Lower lobe of right lung (tissue), 2 donors: ENCODE measurements at places on chromosomes 2 and 18.
A peak's percentile ranks its signal among the peaks of the same experiment; 100 is the strongest.

GRCh38 chr2:130393318-130393910, 37.6 kb downstream of the PTPN18 start:
- no peak for DNase-seq
- H3K4me3 ChIP-seq = no peak overlapping the region
- H3K27ac ChIP-seq = no peak overlapping the region
- H3K27me3 ChIP-seq = no peaks in the 10 kb centered on the region
- peaks cover 23% of the 10 kb centered on the region for H3K4me1 ChIP-seq
- H3K36me3 ChIP-seq = no peaks in the 10 kb centered on the region

DNA sequence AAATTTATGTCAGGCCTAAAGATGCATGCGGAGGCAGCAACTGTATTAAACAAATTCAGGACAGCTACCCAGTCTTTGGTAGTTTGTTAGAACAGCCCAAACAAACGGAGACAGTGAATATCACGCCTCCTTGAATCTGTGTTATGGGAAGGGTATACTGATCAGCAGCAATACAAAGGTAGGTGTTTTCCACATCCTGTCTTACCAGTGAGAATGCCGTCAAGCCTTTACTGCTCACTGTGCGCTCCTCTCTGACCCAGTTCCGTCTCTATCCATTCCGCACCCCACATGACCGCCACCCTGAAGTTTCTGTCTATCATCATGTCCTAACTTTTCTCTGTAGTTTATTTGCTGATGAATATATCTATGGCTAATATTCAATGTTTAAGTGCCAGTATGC, 473.3 kb downstream of the LPIN1 start:
- H3K4me3 ChIP-seq = no peak overlapping the region
- H3K27ac ChIP-seq = no peak overlapping the region
- DNase-seq = no peak
- H3K4me1 ChIP-seq = no peaks in the 10 kb centered on the region
- H3K36me3 ChIP-seq = no peaks in the 10 kb centered on the region
- no peaks in the 10 kb centered on the region for H3K27me3 ChIP-seq

GRCh38 chr2:234687718-234688475, 191.0 kb upstream of the ARL4C start:
- H3K4me1 ChIP-seq = peaks cover 12% of the 10 kb centered on the region
- no peaks in the 10 kb centered on the region for H3K27me3 ChIP-seq
- H3K27ac ChIP-seq = no peak overlapping the region
- no peak overlapping the region for H3K4me3 ChIP-seq
- no peaks in the 10 kb centered on the region for H3K36me3 ChIP-seq

DNA sequence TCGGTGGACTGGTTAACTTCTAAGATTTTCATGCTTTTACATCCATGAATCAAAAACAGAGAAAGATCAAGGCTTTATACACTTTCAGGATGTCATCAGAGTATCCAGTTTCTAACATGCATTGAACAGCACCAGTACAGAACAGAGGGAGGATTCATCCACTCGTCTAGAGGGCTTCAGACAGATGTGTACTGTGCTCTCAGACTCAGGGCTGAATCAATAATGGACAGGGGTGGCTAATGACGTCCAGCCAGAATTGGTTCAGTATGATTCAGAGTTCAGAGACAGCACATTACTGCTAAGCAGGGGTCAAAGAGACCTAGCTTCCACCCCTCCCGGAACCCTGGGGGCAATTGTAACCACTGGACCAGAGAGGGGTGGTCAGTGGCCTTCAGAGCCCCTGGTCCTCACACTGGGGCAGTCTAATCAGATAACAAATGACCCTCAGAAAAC, 37.3 kb downstream of the RNU4ATAC start:
- DNase-seq = no peak
- H3K36me3 ChIP-seq = peaks cover 3% of the 10 kb centered on the region
- H3K4me3 ChIP-seq = no peak overlapping the region

- peak overlapping the region; percentile 74 for H3K27ac ChIP-seq
- H3K27me3 ChIP-seq = no peaks in the 10 kb centered on the region
- no peak for DNase-seq
- H3K4me3 ChIP-seq = peak overlapping the region; percentile 20
- H3K36me3 ChIP-seq = no peaks in the 10 kb centered on the region
Observed at GRCh38 chr18:13499803-13500202, 226.6 kb downstream of the FAM210A start.

- H3K4me1 ChIP-seq = peaks cover 37% of the 10 kb centered on the region
- H3K27me3 ChIP-seq = no peaks in the 10 kb centered on the region
- no peak overlapping the region for H3K27ac ChIP-seq
- H3K4me3 ChIP-seq = no peak overlapping the region
Observed at GRCh38 chr18:10053861-10054260, 140.0 kb downstream of the VAPA start.

- H3K27me3 ChIP-seq = no peaks in the 10 kb centered on the region
- no peaks in the 10 kb centered on the region for H3K4me1 ChIP-seq
- no peak overlapping the region for H3K27ac ChIP-seq
- no peak for DNase-seq
- H3K4me3 ChIP-seq = no peak overlapping the region
Observed at GRCh38 chr2:178949584-178949983, 100.4 kb downstream of the CCDC141 start.

DNA sequence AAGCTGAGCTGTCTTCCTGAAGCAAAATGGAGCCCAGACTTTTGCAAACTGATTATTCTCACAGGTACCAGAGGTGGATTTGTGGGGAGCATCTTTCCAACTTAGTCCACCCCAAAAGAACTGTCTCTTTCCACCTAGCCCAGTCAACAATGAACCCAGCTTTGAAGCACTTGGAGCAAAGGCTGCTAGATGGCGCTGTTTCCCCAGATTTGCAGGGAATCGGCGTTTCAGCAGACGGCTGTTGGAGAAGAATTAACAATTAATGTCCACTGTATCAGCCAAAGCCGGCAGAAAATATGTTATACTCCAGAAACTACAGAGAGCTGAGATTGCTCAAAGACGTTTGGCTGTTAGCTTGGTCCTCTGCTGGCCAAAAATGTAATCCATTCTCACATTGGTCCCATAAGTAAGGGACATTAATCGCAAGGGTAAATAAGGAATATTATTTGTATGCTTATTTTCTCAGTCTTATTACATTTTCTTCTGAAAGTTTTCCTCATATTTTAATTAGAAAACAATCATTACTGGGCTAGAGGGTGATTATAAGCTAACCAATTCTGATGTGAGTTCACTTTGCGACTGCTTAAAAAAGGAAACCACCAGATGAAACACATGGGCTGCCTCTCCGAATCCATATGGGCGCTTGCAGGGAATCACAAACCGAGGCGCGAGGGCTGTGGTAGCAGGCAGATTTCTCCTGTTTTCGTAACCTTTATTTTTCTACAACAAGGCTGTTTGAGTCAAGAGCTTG, 423.8 kb upstream of the MEX3C start:
- H3K27ac ChIP-seq = no peak overlapping the region
- H3K27me3 ChIP-seq = peaks cover 10% of the 10 kb centered on the region
- H3K4me1 ChIP-seq = no peaks in the 10 kb centered on the region
- no peaks in the 10 kb centered on the region for H3K36me3 ChIP-seq
- DNase-seq = peak; percentile 48
- no peak overlapping the region for H3K4me3 ChIP-seq

DNA sequence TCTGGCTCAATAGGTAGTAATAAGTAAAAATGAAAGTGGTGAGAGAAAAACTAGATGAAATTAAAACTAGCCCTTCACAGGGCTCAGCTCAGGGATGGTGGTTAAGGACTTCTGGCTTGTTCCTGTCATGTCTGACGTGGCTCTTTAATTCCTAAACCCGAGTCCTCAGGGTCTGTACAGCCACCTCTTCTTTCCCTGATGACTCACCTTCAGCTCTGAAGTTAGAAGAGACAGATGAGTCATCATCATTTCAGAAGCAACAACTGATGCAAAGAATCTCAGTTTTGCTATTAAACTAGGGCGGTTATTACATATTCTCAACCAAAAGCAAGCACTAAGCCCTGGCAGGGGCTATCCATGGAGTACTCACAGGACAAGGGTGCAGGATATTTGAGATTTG, 24.0 kb upstream of the ITGB6 start:
- no peaks in the 10 kb centered on the region for H3K36me3 ChIP-seq
- no peak overlapping the region for H3K4me3 ChIP-seq
- peak overlapping the region; percentile 82 for H3K27ac ChIP-seq
- peaks cover 31% of the 10 kb centered on the region for H3K4me1 ChIP-seq
- no peak for DNase-seq

GRCh38 chr18:31497404-31497835, 557 bp upstream of the DSG2 start:
- H3K27me3 ChIP-seq = peaks cover 42% of the 10 kb centered on the region
- peak overlapping the region; percentile 77 for H3K27ac ChIP-seq
- no peak for DNase-seq
- H3K36me3 ChIP-seq = no peaks in the 10 kb centered on the region
- peaks cover 8% of the 10 kb centered on the region for H3K4me1 ChIP-seq

DNA sequence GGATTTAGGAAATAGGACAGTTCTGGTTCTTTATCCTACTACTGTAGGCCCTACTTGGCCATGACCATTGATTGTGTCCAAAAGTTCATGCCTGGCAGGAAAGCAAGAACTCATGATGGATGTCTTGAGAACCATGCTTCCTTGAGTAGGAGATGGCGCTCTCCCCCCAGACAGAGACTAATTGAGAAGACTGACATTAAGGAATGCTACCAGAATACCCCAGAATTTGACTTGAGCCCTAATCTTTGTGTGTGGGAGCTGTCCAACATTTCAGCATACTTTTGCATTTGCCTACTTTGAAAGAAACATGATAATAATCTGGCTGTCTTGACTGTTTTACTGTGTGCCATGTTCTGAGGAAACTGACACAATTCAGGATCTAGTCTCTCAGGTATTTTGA, 23.3 kb downstream of the MAPRE3 start:
- no peaks in the 10 kb centered on the region for H3K27me3 ChIP-seq
- no peak for DNase-seq
- H3K4me1 ChIP-seq = no peaks in the 10 kb centered on the region
- H3K27ac ChIP-seq = no peak overlapping the region
- no peak overlapping the region for H3K4me3 ChIP-seq

GRCh38 chr2:26696351-26696816, 3.9 kb downstream of the KCNK3 start:
- no peak for DNase-seq
- no peak overlapping the region for H3K4me3 ChIP-seq
- H3K27me3 ChIP-seq = peaks cover 59% of the 10 kb centered on the region
- H3K27ac ChIP-seq = no peak overlapping the region
- peaks cover 7% of the 10 kb centered on the region for H3K4me1 ChIP-seq

DNA sequence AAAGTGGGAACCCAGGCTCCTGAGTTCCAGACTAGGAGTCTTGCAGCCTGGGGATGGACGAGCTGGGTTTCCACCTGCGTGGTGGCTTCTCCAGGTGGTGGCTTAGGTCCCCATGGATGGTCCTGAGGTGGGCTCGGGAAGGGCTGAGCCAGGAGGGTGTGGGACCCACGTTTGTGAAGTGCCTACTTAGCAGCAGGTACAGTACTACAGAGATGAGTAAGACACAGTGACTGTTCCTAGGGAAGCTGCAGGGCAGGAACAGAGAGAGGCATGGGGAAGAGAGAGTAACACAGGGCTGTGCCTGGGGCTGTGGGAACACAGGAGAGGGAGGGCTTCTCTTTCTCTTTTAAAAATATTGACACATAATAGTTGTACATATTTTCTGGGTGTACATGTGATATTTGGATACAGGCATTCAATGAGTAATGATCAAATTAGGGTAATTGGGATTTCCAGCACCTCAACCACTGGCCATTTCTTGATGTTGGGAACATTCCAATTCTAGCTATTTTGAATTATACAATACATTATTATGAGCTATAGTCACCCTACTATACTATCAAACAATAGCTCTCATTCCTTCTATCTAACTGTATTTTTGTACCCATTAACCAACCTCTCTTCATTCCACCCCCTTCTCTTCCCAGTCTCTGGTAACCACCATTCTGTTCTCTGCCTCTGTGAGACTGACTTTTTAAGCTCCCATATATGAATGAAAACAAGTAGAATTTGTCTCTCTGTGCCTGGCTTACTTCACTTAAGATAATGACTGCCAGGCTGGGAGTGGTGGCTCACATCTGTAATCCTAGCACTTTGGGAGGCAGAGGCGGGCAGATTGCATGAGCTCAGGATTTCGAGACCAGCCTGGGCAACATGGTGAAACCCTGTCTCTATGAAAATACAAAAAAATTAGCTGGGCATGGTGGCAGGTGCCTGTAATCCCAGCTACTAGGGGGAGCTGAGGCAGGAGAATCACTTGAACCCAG, 15.0 kb downstream of the TOGARAM2 start:
- no peak overlapping the region for H3K4me3 ChIP-seq
- H3K4me1 ChIP-seq = peaks cover 26% of the 10 kb centered on the region
- no peaks in the 10 kb centered on the region for H3K36me3 ChIP-seq
- no peaks in the 10 kb centered on the region for H3K27me3 ChIP-seq
- H3K27ac ChIP-seq = no peak overlapping the region

DNA sequence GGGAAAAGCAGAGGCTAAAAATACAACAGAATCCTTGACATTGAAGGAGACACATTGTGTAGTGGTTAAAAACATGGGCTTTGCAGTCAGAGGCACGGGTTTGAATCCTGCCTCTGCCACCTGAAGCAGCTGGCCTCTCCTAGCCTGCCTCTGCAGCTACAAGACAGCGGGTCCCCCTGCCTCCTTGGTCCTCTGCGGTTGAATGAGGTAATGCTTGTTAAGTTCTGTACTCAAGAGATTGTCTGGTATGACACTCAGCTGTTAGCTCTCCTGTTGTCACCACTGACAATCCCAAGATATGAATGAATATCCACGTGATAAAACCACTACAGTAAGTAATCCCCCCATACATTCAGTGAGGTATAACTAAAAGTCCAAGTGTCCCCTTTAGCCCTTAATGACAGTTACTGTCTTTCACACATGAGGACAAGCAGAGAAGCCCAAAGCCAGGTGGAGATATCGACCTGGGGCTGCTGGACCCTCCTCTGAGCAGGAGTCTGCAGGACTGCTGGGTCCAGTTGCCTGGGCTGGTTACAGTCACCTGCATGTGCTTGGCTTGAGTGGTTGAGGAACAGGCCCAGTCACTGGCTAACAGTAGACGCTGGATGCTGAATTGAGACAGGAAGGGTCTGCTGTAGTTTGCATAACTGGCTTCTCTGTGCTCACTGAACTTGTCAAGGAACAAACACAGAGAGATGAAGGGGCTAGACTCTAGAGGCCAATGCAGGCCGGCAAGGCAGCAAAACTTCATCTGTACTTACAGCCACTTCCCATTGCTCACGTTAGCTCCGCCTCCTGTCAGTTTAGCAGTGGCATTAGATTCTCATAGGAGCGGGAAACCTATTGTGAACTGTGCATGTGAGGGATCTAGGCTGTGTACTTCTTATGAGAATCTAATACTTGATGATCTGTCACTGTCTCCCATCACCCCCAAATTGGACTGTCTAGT, 85.5 kb downstream of the TGFA start:
- no peaks in the 10 kb centered on the region for H3K36me3 ChIP-seq
- DNase-seq = no peak
- H3K4me3 ChIP-seq = no peak overlapping the region
- no peaks in the 10 kb centered on the region for H3K27me3 ChIP-seq
- H3K27ac ChIP-seq = no peak overlapping the region

DNA sequence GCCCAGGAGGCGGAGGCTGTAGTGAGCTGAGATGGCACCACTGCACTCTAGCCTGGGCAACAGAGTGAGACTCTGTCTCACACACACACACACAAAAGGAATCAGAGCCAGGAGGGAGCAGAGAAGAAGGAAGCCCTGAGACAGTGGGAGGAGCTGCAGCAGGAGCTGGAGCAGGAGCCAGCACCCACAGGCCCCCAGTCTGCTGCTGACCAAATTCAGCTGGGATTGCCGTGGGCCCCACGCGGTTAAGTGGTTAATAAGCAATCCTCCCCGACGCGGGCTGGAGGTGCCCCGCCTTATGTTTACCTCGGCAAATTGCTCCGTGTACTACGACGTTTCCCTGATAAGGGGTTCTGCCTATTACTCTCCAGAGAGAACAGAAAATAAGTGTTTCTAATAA, 265.3 kb downstream of the TWIST2 start:
- H3K4me3 ChIP-seq = no peak overlapping the region
- peak overlapping the region; percentile 22 for H3K27ac ChIP-seq
- peaks cover 20% of the 10 kb centered on the region for H3K4me1 ChIP-seq
- H3K27me3 ChIP-seq = no peaks in the 10 kb centered on the region
